Fibroblast of skin of scalp (primary cell): ENCODE measurements at places on chromosomes 1 and 21.

DNA sequence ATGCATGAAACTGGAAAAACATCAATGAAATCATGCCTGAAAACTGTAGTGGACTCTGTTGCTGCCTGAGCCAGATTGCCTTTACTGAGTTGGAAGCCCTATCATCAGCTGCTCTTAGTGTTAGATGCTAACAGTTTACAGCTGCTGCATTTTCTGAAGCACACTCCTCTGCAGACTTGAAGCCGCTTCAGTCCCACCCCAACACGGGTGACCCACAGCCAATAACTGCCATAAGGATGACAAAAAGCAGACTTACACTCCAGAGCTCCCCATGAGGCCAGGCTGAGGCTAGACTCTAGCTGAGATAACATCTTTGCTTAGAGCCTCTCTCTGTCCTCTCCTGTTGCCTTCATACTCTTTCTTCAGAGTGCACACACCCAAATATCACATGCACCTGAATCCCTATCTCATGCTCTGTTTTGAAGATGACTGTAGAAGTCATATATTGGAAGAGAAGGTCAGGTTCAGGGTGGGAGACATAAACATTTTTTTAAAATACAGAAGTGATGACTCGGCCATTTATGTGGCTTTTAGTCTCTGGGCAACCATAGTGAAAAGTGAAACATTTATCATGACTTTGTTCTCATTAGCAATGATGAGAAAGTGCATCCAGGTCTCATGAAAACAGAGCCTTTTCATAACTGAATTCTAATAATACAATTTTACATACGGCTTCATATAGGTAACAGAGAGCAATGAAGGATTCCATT, 161.0 kb downstream of the KCNK2 start:
- peak; percentile 23 for DNase-seq

GRCh38 chr21:34833465-34833864, 164.7 kb downstream of the CLIC6 start:
- no peak for DNase-seq

DNA sequence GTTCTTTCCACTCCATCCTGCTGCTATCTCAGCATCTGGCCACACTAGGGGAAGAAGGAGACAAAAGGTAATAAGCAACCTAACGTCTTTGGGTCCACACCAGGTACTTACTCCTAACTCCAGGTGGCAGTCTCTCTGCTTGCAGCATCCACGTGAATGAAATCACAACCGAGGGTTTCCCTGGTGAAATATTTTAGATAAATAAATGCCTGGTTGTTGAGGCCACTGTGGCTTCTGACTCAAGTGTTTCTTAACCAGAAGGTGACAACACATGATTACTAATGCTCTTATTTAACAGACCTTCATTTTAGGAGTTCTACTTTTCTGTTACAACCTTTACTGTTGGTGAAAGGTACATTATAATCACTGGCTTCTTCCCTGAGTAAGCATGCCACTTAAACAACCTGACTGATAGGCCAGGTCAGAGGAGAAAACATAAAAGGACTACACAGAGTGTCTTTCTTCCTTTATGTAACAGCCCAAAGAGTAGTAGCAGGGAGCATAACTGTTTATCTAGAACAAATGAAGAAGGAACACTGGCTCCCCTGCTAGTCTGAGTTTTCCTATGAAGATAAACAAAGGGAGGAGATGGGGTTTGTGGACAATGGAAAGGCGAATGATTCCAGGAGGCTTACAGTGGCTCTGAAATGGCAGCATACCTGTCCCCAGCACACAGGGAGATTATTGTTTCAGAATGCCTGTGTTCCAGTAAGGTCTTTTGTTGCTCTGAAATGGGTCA, 59.9 kb downstream of the SYT6 start:
- DNase-seq = peak; percentile 52

DNA sequence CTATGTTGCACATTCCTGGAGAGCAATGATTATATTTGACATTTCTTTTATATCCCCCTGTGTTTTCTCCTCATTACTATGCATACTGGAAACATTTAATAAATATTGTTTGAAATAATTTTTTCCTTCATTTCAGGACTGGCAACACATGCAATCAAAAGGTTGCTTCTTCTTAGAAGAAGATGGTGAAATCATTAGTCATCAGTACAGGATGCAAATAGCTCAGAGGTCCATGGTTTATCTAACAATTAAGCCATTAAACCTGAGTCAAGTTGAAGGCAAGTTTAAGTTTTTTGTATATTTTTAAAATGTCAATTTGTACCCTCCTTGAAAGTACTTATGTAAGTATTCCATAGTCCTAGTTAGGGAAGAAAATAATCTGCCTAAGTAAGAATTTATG, 22.5 kb downstream of the EFCAB7 start:
- peak; percentile 1 for DNase-seq

DNA sequence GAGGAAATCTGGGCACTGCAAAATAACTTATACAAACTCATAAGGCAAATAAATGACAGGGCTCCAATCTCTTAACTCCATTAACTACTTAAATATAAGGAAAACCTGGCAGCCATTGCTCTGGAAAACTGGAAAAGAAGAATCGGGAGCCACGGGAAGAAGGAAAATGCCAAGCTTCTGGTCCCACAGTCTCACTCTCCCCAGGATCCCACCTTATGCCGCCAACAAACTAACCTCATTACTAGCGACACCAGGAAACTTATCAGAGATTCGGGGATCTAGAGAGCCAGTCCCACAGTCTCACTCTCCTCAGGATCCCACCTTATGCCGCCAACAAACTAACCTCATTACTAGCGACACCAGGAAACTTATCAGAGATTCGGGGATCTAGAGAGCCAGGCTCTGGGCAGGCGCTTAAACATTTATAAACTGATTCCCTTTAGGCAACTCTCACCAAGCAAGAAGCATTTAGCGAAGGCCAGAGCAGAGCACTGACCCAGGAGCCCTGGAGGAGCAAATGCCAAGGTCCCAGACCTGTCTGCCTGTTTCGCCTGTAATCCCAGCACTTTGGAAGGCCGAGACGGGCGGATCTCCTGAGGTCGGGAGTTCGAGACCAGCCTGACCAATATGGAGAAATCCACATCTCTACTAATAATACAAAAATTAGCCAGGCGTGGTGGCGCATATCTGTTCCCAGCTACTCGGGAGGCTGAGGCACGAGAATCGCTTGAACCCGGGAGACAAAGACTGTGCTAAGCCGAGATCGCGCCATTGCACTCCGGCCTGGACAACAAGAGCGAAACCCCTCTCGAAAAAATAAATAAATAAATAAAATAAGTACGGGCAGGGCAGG, 720 bp downstream of the PSMB2 start:
- DNase-seq = no peak

DNA sequence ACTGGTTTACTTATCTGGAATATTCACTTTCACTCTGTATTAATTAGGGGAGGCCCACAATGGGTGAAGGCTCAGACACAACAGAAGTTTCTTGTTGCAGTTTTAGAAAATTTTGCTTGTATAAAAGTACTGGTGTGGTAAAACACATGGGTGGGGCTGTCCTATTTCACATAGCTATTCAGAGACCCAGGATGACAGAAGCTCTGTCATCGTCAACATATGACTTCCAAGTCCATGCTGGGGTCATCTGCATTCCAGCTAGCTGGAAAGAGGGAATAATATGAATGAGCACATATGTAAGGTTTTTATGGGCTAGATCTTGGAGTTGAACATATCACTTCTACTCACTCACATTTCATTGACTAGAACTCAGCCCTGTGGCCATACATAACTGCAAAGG, 166.4 kb upstream of the KCTD3 start:
- no peak for DNase-seq

- no peak for DNase-seq
Measured at GRCh38 chr1:86491171-86491950, 22.6 kb downstream of the CLCA1 start.

GRCh38 chr1:205275916-205276688, 45.4 kb downstream of the NUAK2 start:
- no peak for DNase-seq

DNA sequence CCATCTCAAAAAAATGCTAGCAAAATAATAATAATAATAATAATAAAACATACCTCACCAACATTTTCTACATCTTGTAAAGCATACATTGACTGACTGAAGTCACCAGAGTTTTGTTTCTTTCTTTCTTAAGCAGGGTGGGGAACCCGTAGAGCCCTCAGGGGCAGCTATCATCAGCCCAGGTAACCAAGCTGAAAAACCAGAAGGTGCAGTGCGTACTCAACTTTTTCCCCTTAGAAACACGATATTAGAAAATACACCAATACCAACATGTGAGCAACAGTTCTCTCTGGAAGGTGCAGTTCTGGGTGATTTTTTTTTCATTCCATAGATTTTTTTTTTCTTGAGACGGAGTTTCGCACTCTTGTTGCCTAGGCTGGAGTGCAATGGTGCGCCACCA, 54.3 kb upstream of the LGALS8 start:
- DNase-seq = no peak

DNA sequence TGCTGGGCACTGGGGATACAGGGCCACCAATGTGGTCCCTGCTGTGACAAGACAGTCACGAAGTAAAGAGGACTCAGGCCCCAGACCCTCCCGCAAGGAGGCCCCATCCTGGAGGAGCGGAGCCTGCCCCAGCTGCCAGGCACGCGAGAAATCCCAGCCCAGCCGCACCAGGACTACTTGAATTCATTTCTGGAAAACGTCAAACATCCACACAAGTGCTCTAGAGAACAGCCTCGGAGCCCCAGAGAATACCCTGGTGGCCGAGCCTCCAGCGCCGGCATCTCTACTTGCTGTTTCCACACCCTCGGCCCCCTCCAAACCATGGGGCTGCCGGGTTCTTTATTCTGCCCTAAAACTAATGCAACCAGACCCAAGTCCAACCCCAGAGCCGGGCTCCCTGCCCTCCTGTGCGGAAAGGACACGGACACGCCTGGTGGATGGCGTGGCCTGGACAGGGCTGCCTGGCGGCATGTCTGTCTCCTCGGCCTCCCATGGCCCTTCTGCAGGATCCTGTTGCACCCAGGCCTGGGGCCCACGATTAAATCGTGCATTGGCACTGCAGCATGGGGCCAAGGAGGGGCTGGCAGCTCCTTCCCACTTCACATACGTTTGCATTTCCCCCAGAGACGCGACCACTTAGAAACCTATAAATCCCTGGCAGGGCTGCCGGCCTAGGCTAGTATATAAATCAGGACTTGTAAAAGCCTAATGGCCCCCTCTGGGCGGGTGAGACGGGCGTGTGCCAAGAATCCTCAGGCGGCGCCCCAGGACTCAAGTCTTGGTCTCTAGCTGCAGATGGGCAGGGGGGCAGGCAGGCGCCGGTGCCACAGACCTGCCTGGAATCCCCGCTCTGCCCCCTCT, 41.2 kb downstream of the DMRTB1 start:
- DNase-seq = no peak

DNA sequence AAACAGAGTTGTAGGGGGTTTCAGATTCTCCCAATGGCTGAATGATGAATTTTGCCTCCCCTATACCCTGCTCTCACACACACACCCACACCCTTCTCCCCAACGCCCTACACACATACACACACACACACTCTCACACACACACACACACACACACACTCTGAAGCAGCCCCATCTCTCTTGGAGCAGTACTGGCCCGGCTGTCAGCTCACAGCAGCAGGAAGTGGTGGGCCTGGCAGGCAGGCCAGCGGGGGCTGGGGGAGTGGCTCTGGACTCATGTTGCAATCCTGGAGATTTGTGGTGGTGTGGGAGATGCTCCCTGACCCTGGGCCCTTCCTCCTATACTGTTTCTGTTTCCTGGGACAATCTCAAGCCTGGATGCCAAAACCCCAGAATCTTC, 2.2 kb downstream of the IKBKE start:
- peak; percentile 72 for DNase-seq

- DNase-seq = no peak
Measured at GRCh38 chr1:110364221-110364620, 25.0 kb downstream of the RBM15 start.

DNA sequence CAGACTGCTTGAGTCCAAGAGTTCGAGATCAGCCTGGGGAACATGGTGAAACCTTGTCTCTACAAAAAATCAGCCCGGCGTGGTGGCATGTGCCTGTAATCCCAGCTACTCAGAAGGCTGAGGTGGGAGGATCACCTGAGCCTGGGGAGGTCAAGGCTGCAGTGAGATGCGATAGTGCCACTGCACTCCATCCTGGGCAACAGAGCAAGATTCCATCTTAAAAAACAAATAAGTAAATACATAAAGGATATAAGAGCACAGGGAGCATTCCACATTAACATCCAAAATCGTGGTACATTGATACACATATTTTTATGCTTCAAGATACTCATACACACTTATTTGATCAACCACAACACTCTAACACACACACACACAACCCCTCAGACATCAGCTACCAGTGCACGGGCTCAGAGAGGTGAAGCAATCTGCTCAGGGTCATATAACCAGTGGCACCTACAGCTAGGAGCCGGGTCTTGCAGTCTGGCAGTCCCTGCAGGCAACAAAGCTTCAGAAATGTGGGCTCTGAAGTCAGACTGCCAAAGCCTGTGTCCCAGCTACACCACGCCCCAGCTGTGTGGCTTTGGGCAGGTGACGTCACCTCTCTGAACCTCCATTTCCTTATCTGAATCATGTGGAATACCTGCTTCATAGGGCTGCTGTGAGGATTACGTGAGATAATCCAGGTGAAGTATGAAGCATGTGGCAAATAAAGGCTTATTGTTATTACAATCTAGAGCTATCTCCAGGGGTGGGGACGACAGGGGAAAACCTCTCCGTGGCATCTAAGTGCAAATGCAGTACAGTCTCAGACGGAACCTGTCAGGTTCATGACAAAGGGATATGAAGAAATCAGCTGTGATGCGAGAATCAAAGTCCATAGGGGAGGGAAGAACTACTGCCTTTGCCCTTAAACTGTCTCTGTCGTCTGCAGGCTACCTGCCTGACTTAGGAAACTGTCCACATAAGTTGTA, 4.8 kb upstream of the CRYBG2 start:
- no peak for DNase-seq

- DNase-seq = no peak
Measured at GRCh38 chr1:17776426-17776825, 21.3 kb downstream of the ACTL8 start.

DNA sequence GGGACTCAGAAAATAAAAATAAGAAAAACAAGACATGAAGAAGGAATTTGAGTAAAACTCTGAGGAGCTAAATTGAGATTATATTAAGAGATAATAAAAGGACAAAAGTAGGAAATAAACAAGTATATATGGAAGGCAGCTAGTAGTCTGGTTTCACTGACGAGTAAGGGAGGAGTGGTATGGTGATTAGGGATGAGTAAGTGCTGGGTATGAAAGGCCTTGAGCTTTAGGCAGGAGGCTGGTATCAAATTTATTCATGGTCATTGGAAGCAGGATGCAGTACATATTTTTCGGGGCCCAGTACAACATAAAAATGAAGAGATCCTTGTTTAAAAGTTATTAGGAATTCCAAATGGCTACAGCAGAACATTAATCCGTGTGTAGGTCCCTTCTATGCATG, 789.7 kb upstream of the PRMT6 start:
- DNase-seq = no peak

- DNase-seq = peak; percentile 83
Measured at GRCh38 chr1:180917306-180918065, 4.8 kb downstream of the KIAA1614 start.

DNA sequence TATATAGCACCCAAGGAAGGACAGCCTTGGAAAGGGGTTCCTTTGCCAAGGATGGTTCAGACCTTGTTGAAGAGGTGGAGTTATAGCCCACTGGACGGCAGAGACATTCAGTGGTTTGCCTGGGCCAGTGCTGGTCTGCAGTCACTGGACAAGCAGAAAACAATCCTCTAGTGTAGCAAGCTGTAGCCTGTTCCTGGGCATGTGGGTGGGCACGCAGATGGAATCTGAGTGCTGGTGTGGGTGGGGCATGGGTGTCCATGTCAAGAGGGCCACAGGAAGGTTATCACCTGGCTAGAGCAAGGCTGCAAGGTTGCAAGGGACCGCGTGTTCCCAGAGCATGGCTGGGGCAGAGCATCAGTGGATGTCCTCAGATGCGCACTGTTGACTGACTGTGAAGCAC, 244.7 kb downstream of the PTPRU start:
- DNase-seq = no peak
